Common myeloid progenitor, CD34-positive (primary cell): ENCODE measurements at places on chromosomes 11 and 22.

DNA sequence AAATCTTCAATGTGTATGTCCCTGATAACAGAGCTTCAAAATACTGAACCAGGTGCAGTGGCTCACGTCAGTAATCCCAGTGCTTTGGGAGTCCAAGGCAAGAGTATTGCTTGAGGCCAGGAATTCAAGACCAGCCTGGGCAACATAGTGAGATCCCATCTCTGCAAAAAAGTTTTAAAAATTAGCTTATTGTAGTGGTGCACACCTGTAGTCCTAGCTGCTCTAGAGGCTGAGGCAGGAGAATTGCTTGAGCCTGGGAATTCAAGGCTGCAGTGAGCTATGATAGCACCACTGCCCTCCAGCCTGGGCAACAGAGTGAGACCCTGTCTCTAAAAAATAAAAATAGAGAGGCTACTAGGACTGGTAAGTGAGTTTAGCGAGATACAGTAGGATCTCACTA, 84.0 kb downstream of the PACS1 start:
- no peaks in the 10 kb centered on the region for H3K27me3 ChIP-seq
- H3K4me1 ChIP-seq: peaks cover 13% of the 10 kb centered on the region
- H3K27ac ChIP-seq: no peak overlapping the region
- H3K36me3 ChIP-seq: peaks cover 2% of the 10 kb centered on the region
- no peak for DNase-seq

DNA sequence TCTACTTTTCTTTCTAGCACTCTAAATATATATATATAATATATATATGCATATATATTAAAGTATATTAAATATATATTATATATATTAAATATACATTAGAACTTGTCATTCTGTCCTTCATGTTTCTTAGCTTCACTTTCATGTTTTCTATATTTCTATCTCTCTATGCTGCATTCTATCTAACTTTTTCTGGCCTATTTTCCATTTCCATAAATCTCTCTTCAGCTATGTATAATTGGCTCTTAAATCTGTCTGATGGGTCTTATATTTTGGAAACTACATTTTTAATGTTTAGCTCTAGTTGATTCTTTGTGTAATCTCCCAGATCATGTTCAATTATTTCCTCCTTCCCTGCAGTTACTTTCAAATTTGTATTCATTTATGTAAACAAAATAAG, 72.2 kb downstream of the MTNR1B start:
- H3K27ac ChIP-seq: no peak overlapping the region
- no peaks in the 10 kb centered on the region for H3K27me3 ChIP-seq
- DNase-seq: no peak
- no peaks in the 10 kb centered on the region for H3K36me3 ChIP-seq

DNA sequence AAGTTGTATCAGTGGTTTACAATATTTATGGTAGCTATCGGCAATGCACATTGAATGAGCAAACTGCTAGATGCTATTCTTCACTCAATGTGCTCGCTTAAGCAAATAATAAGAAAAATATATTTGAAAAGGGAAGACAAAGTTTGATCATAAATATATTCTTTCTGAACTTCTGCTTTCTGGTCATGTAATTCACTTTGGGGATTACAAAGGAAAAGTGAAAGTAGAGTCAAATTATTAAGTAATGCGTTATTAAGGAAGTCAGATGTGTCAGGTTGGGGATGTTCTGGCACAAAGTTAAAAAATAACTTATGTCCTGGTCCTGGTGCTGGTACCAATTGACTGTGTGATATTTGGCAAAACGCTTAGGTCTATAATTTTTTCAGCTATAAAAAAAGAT, 98.0 kb upstream of the TRIM77 start:
- no peaks in the 10 kb centered on the region for H3K27me3 ChIP-seq
- no peak overlapping the region for H3K27ac ChIP-seq
- peak; percentile 84 for DNase-seq
- H3K4me1 ChIP-seq: no peaks in the 10 kb centered on the region

DNA sequence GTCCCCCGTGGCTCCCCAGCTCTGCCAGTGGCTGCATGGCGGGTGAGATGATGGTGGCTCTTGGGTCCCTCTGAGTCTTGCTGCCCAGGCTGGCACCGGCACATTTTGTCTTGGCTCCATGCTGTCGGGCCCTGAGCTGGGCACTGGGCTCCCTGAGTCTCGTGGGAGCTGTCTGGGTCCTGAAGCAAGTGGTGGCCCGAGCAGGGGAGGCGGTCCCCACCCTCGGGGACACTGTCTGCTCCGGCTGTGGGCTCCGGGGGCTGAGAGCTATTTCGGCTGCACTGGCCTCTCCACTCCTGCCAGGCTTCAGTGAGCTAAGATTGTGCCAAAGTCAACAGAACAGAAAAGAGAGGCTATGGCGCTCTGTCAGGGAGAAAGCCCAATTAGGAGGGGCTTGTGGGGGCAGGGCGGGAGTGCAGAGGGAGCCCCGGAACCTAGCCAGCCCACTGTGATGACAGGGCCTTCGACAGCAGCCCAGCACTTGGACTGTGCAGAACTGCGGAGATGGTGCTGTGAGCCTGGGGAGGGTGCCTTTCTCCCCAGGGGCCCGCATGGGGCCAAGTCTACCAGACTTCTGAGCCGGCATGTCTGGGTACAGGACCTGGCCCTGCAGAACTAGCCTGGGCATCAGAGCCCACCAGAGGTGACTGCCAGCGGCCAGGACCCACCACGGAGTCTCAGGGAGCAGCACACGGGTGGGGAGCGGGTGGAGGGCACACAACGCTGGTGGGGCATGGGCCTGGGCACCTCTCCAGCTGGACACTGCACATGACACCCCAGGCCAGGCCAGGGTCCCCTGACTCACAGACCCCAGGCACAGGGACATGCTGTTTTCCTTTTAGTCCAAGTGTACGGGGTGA, 38.0 kb downstream of the RTN4R start:
- H3K4me1 ChIP-seq: no peaks in the 10 kb centered on the region
- H3K27ac ChIP-seq: no peak overlapping the region
- H3K36me3 ChIP-seq: no peaks in the 10 kb centered on the region
- DNase-seq: no peak
- no peaks in the 10 kb centered on the region for H3K27me3 ChIP-seq
- H3K4me3 ChIP-seq: no peak overlapping the region

GRCh38 chr22:17845327-17845726, 71.1 kb upstream of the BID start:
- H3K4me3 ChIP-seq: no peak overlapping the region
- H3K27ac ChIP-seq: no peak overlapping the region
- no peaks in the 10 kb centered on the region for H3K27me3 ChIP-seq
- H3K4me1 ChIP-seq: no peaks in the 10 kb centered on the region
- no peak for DNase-seq

DNA sequence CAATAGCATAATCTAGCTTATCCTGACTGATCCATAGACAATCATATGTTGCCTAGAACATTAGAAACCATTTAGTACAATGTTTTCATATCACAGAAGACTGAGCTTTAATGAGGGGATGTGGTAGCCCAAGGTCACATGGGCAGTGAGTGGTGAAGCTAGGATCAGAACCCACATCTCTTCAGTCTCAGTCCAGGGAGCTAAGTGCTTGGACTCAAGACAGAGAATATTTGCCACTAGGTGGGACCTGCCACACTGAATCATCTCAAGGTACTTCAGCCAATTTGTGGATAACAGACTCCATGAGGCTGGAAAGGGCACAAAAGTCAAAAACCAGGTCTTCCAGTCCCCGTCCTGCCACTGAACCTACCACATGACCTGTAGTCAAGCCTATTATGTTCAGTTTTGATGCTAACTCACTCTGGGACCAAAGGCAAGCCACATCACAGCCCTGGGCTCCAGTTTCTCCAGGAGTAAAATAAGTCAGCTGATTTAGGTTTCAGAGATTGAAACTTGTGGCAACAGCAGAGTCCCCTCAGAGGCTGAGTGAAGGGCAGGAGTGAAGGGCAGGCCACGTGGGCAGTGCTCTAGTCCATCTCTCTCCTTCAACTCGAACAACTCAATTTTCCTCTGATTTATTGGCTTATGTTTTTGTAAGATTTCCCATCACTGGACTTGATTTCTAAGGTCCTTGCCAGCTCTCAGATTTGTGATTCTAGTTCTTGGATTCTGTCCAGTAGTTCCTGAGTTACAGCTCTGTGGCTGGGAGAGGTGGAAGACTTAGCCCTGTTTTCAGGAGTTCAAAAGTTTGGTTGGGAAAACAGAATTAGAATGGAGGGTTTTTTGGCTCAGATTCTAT, 84.6 kb upstream of the PHOX2A start:
- H3K27ac ChIP-seq: no peak overlapping the region
- H3K4me1 ChIP-seq: peaks cover 28% of the 10 kb centered on the region
- no peaks in the 10 kb centered on the region for H3K27me3 ChIP-seq
- no peak for DNase-seq

- H3K4me3 ChIP-seq: peak within 1 kb of the TSS; percentile 80
- H3K36me3 ChIP-seq: peaks cover 15% of the 10 kb centered on the region
- peaks cover 43% of the 10 kb centered on the region for H3K4me1 ChIP-seq
- DNase-seq: no peak
- no peaks in the 10 kb centered on the region for H3K27me3 ChIP-seq
- H3K27ac ChIP-seq: peak within 1 kb of the TSS; percentile 77
Measured at GRCh38 chr22:20131597-20131858, at the start of gene ZDHHC8. Gene ZDHHC8, plus strand, starts transcription at chr22:20131804. Its CDS starts 144 bp downstream, at chr22:20131948.

DNA sequence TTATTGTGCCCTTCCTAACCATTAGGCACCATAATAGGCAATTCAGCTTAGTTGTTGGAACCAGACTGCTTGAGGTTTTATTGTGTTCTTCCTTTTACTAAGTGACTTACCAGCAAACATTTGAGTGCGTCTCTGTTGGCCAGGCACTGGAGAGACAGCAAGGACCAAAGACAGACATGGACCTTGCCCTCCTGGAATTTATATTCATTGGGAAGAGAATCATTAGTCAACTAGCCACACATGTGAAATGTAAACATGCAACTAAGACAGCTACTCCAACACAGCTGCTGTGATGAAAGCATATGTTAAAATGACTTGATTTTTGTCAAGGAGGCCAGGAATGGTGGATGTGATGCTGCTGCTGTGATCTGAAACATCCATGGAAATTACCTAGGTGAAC, 106.4 kb downstream of the TRAF6 start:
- H3K4me1 ChIP-seq: peaks cover 87% of the 10 kb centered on the region
- no peak overlapping the region for H3K4me3 ChIP-seq
- DNase-seq: no peak
- H3K27me3 ChIP-seq: no peaks in the 10 kb centered on the region

GRCh38 chr22:47793304-47794101, 1031.1 kb downstream of the TBC1D22A start:
- H3K4me3 ChIP-seq: no peak overlapping the region
- H3K36me3 ChIP-seq: no peaks in the 10 kb centered on the region
- H3K27me3 ChIP-seq: peaks cover 3% of the 10 kb centered on the region
- H3K27ac ChIP-seq: no peak overlapping the region

DNA sequence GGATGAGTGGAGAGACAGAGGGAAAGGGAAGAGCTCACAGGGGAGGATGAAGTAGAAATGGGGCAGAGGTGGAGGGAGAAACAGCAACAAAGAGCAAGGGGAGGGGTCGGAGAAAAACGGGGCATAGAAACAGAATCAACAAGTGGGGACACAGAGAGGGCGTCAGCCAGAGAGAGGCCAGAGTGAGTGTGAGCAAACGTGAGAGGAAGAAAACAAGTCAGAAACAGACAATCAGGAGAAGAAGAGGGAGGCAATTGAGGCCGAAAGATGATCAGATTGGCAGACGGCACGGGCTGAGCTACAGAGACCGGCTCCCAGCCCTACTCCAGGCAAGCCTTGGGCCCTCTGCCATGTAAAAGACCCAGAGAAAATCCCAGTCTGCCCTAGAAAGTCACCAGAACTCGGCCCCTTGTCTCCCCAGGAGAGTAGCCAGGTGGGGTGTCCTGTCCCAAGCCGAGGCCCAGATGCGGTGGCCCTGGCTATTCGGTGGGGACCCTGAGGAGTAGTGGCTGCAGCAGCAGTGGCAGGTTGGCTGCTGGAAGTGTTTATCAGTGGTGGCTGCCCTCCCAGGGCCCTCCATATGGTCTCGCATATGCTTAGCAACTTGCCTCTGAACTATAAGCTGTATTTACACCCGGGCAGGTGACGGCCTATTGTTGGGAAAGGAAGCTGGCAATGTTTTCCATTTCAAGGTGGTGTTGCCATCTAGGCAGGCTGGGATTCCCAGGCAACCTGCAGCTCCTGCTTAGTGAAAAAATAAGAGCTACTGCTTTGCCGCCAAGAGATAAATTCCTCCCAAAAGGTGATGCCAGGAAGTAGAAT, 14.8 kb upstream of the TSPAN18 start:
- H3K4me1 ChIP-seq: no peaks in the 10 kb centered on the region
- H3K27ac ChIP-seq: no peak overlapping the region
- no peaks in the 10 kb centered on the region for H3K36me3 ChIP-seq
- H3K4me3 ChIP-seq: no peak overlapping the region

- H3K27me3 ChIP-seq: no peaks in the 10 kb centered on the region
- H3K4me3 ChIP-seq: no peak overlapping the region
- H3K4me1 ChIP-seq: no peaks in the 10 kb centered on the region
- H3K27ac ChIP-seq: no peak overlapping the region
Measured at GRCh38 chr11:4134806-4135205, 40.2 kb downstream of the RRM1 start.

DNA sequence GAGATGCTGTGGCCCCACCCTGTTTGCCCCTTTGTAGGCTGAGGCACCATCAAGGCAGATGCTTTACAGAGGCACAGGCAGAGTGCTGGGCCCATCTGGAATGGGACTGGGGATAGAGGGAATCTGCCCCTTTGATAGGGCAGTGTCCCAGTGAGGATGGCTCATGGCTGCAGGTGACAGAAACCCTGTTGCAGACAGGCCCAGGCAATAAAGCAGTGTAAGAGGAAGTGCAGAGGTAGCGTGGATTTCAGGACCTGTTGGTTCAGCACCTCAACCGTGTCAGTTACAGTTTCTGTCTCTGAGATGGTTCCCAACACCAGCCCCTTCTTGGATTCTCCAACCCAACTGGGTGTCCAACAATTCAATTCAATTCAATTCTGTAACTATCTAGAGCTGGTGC, 25.1 kb downstream of the PRDM11 start:
- DNase-seq: no peak
- H3K4me3 ChIP-seq: no peak overlapping the region
- H3K27me3 ChIP-seq: no peaks in the 10 kb centered on the region
- no peaks in the 10 kb centered on the region for H3K4me1 ChIP-seq

DNA sequence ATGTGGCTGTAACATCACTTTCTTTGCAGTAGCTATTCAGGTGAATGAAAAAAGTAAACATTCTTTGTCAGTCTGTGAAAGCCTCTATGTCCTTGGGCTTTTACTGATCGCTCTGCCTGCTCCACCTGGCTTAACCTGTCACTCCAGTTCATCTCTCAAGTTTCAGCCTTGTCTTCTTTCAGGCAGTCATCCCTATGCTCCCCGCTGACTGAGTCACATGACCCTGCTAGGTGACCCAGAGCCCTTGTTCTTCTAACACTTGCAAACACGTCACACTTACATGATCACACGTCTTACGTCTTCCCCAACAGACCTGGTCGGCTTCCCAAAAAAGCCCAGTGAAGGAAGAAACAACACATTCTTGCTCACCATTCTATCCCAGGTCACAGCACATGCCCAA, 499.3 kb upstream of the TENM4 start:
- H3K4me1 ChIP-seq: no peaks in the 10 kb centered on the region
- no peak overlapping the region for H3K4me3 ChIP-seq

- H3K27ac ChIP-seq: no peak overlapping the region
- DNase-seq: peak; percentile 55
- H3K4me3 ChIP-seq: no peak overlapping the region
Measured at GRCh38 chr11:17991783-17992433, 20.9 kb downstream of the SERGEF start.

GRCh38 chr22:50696799-50697561, 24.4 kb downstream of the SHANK3 start:
- no peaks in the 10 kb centered on the region for H3K27me3 ChIP-seq
- H3K27ac ChIP-seq: no peak overlapping the region
- DNase-seq: no peak

- H3K27ac ChIP-seq: no peak overlapping the region
- DNase-seq: no peak
- peaks cover 58% of the 10 kb centered on the region for H3K4me1 ChIP-seq
Measured at GRCh38 chr11:12091956-12092558, 18.3 kb upstream of the MICAL2 start.
